GM12892 (cell line): ENCODE measurements at places on chromosomes 2 and 18.

DNA sequence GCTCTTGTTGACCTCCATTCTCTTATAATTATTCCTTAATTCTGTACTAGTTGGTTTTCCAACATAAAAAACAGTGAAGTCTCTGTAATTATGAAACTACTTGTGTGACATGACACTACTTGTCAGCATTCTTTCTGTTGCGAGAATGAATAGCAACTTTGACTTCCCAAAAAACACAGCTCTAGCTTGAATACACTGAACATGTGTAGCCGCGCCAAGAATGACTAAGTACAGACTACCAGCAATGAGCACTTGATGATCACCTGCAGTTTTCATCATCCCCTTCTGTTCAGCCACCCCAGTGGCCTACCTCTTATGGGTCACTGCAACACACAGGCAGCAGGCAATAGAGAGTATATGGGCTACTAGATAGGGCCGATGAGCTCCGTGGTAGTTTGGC is 229.3 kb downstream of the TGIF1 start:
- DNase-seq, result no peak

- no peak for DNase-seq
These were observed 52.3 kb downstream of the MFSD6 start for GRCh38 chr2:190460487-190460886.

DNA sequence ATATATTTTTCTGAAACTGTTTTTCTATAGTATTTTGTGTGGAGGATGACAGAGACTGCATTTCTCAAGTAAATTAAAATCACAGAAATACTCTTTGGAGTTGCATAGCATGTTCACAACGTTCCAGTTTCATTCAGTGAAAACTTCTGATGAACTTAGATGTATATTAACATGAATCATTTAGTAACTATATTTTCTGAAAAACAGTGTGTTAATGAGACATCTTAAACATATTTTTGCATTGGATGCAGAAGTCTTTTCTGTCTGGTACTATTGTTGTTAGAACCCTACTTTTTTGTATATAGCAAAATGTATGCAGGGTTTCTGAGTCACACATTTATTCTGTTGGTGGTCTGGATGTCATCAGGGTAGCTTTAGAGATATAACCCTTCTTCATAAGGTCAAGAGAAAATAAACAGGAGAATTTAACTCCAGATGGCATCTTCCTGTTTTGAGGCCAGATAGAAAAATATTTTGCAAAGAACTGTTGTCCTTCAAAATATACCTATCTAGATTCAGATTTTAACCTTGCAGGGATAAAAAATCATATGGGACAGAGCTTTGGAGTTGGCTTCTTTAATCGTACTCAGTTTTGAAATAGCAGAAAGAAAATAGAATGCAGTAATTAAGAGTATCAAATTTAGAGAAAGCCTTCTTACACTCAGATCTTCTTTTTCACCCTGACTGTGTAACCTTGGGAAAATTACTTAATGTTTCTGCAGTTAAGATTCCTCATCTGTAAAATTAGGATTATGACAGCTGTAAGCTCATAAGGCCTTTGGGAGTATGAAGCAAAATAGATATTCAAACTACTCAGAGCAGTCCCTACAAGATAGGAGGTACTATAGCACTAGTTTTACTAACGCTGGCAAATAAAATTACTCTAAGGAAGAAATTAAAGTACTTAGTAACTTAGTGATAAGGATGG is 5.3 kb downstream of the COL3A1 start:
- DNase-seq, result no peak

DNA sequence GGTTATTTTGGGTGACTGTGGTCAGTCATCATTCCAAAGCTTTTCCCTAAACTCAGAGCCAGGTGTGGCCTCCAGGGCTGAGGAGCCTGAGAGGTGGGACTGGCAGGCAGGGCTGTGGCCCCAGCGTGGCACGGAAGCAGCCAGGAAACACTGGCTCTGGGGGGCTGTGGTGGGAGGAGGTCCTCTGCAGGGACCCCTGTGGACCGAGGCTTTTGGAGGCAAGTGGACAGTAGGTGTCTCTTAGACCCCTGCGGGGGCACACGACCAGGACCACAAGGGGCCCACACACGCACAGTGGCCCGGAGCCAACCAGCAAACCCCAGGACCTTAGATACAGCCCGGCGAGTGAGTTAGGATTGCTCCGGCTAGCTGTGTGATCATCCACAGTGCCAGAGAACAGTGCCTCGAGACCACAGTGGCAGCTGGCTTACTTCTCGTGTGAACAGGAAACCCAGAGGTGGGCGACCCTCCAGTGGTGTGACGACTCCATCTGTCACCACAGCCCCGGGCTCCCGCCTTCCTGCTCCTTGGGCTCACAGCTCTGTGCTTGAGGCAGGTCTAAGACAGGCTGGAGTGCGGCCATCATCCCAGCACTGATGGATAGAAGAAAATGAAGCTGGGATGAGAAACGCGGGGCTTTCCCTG is 1.6 kb upstream of the RTP5 start:
- DNase-seq, result no peak

DNA sequence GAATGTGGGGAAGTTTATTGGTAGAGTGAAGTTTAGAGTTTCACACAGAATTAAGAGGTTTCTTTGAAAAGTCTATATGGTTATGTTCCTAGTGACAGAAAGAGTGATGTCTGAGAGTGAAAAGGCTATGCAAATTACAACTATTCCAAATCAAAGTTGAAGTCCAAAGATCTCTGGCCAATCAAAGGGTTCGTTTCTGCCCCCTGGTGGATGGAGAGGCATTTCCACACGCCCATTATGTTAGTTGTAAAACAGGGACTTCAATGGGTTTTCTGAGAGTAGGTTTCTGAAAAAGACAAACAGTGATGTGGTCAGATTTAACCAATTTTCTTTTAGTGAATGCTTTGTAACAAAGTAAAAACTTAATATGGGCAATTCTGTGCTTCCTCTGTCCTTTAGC is 441.5 kb upstream of the POU3F3 start:
- DNase-seq, result peak; percentile 18

- no peak for DNase-seq
These were observed 59.5 kb downstream of the TMEM131 start for GRCh38 chr2:97936199-97936598.

- DNase-seq, result no peak
These were observed 34.0 kb upstream of the PLA2R1 start for GRCh38 chr2:160096409-160096808.

DNA sequence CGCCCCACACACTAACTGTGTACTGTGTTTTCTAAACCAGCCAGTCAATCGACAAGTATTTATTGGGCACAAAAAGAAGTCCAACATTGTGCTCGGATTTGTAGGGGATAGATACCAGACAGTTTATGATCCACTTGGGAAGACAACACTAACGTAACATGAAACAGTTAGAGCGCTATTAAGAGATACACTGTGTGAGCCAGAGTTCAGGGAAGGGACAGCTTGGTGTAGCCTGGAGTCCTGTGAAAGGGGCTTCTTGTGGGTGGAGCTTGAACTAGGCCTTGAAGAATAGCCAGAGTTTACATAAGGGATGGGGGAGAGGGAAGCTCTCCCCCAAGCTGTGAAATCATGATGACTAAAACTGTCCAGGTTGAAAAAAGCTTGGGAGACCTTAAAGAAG is 176.4 kb upstream of the TCF4 start:
- DNase-seq, result no peak

DNA sequence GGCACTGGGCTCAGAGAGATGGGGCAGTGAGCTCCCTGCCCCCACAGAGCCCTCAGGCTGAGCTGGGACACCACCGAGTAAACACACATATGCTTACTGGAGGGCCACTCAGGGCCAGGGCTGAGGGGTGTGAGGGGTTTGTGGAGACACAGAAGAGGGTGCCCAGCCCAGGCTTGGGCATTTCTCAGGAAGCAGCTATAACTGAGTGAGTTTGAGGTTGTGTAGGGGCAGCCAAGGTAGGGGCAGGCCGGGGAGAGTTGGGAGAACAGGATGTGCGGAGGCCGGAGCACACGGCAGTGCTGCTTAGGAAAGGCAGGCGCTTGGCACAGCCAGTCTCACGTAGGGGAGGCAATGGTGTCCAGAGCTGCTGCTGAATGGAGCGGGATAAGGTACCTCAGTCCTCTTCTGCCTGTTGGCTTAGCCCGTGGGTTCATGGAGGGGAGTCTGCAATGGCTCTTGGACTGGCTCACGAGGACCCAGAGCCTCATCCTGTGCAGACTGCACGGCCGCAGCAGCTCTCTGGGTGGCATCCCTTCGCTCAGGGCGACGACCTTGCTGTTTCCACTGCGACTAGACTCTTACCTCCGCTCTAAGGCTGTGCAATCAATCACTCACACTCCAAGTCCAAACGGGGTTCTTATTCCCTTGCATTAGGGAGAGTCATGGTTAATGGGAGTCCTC is 466.1 kb upstream of the HS6ST1 start:
- DNase-seq, result no peak

DNA sequence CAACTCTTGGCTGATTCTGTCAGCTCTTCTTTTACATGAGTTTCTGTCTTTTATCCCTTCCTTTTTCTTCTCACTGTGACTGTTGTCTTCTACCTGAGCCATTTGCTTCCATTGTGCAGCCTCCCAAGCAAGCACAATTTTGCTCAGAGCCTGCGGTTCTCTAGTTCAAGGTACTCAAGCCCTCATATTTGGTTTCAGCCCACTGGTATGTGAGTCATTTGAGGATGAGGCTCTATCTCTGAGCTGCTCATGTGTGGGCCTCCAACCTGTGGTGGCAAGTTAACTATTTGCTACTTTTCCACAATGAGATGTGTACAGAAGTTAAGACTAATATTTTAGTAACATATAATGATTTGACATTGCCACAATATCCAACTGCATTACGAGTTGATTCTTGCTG is 183.0 kb downstream of the PHLPP1 start:
- no peak for DNase-seq

- no peak for DNase-seq
These were observed 100.9 kb downstream of the SPRED2 start for GRCh38 chr2:65331336-65332025.

- DNase-seq, result no peak
These were observed 226.5 kb upstream of the RBMS1 start for GRCh38 chr2:160720098-160720497.

DNA sequence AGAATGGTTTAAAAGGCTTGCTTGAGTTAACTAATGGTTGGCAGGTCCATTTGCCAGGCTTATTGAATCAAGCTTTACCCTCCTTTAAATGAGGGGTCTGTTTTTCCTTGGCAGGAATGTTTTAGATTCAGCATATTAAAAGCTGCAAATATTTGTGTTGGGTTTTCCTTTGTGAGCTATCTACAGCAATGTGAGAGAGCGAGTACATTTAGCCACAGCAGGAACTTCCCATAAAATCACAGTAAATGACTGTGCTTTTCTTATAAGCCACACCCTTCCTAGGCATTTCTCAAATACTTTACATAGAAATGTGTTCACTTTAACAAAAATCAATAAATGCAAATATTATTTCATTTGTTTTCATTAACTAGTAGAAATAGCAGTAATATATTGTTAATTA is 23.9 kb downstream of the CALCRL start:
- no peak for DNase-seq

DNA sequence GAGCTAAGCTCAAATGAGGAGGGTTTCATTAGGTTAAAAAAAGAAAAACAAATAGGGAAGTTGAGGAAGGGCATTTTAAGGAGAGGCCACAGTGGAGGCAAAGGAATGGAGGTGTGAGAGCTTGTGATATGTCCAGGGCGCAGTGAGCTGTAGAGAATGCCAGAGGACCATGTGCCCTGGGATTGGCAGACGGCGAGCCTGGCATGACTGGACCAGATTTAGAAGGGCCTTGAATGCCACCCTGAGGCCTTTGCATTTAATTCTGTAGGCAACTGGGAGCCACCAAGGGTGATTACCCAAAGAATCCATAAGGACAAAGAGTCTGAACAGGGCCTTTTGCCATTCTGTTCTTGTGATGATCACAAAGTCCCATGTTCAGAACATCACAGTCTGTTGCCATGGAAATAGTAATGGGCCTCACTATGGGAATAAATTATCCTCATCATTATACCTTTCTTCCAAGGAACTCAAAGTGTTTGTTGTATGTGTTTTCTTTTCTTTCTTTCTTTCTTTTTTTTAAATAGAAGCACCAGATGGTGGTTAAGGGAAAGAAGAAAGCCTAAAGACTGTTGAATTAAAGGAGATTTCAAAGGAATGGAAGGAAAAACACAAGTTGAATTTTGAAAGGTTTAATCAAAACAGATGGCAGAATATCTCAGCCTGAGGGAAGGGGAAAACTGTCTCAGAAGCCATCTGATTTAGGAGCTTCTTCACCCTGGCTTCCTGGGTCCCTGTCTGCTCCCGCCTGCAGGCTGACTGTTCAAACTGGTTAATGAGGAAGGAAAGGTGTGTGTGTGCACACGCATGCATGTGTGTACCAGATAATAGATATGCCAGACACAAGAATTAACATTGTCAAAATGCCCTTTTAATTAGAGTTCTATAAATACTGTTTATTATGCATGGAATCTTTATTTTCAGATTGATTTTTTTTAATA is 31.6 kb upstream of the NCOA1 start:
- DNase-seq, result no peak

GRCh38 chr2:175786471-175787124 is 215.5 kb downstream of the LNPK start:
- no peak for DNase-seq

DNA sequence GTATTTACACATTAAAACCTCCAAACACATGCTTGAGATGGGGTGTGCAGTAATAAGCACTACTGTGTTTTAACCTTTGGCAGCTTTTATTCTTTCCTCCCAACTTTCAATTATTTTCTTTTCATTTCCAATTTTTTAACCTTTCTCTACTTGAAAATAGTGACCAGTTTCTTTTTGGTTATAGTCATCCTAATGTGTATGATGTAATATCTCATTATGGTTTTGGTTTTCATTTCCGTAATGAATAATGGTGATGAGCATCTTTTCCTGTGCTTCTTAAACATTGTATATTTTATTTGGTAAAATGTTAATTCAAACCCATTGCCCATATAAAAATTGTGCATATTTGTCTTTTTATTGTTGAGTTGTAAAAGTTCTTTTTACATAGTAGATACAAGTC is 103.5 kb downstream of the BMPR2 start:
- no peak for DNase-seq

DNA sequence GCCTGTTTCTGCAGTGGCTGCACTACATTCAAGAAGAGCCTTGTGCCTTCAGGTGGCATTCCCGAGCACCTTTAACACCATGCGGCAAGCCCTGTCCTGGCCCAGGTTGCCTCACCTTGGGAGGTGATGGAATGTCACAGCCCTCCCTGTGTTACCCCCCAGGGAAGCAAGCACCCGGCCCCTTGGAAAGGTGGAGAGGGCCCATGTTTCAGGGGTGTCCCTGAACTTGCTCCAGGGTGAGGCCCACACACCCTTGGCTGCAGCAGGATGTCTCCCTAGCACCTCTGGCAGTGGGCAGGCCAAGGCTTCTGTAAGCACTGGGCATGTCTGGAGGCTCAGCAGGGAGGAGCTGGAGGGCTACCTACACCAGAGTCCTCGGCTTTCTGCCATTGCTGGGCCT is 29.3 kb upstream of the ACAA2 start:
- DNase-seq, result no peak

- DNase-seq, result no peak
These were observed 170.7 kb downstream of the TNS1 start for GRCh38 chr2:217832115-217832514.

DNA sequence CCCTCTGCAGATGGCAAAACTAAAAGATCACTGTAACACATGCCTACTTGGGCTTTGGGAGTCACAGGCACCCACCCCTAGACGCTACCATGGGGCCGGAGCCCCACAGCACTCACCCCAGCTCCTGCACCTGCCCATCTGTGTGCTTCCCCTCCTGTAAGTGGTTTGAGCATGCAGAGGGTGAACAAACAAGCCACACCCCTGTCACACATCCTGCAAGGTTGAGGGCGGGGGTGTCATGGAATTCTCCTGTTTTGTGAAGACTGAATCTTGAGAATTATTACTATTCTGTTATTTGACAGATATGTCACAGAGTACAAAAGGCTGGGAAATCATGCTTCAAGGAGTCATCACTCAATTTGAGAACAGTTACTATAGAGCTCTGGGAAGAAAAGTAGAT is 60.9 kb downstream of the RFTN2 start:
- no peak for DNase-seq
